ENCODE measurements at places on chromosomes 12 and 14.

DNA sequence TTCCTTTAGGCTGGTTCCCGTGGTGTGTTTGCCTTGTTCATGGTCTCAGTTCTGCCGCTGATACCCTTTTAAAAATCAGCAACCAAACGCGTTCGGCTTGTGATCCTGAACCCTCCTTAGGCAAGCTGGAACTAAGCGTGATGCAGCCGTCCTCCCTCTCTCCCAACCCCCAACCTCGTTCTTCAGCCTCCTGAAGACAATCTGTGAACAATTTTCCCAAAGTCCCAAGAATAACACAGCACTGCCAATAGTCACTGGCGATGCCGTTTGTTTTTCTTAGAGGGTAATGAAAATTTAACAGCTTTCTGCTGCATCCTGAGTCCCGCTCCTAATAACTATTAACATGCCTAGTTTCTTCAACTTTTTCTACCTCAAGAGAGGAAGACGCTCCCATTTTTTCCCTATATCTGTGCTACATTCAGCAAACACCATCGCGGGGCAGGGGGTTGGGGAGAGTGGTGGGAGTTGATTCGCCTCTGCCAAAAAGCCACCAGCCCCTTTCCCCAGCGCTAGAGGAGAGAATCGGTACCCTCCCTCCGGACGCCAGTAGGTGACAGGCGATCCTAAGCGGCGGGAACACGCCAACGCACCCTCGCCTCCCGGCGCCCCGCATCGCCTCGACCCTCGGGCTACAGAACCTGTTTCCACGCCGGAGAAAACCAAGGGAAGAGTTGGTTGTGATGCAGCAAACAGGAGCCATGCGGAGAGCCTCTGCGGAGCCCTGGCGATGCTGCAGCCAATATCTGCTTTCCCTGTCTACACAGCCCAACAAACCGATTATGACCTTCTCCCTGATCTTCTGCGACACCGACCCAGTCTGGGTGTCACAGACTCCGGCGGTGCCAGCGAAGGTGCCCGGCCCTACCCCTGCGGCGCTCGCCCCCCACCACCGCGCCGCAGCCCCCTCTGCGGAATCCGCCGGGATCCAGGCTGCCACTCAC is 752 bp downstream of the PRICKLE1 start:
- no peak for DNase-seq

GRCh38 chr14:52455291-52456088 is 96.8 kb downstream of the TXNDC16 start:
- no peak for DNase-seq

DNA sequence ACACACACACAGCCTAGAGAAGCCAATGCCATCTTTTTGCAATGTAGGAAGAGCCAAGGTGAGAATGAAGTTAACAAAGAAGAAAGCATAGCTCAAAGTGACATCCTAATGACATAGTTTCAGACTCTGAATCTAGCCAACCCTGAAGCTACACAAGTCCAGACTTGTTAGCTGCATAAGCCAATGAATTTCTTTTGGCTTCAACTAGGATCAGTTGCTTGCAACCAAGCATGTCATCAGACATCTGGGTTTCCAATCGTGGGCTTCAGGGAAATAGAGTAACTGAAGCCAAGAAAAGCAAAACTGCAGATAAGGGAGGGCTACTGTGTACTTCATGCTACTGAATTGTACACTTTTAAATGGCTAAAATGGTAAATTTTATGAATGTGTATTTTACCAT is 4.4 kb upstream of the GPHN start:
- no peak for DNase-seq

GRCh38 chr12:85866986-85867776 is 6.9 kb upstream of the NTS start:
- no peak for DNase-seq

All from CD4-positive, alpha-beta T cell treated with Interleukin-15 for 4 hours (primary cell).